ENCODE measurements at places on chromosomes 6 and 20. TPM values are rescaled to one million over a fixed set of nuclear protein-coding genes. Genes with fewer than 3 reads are reported as not detected.

DNA sequence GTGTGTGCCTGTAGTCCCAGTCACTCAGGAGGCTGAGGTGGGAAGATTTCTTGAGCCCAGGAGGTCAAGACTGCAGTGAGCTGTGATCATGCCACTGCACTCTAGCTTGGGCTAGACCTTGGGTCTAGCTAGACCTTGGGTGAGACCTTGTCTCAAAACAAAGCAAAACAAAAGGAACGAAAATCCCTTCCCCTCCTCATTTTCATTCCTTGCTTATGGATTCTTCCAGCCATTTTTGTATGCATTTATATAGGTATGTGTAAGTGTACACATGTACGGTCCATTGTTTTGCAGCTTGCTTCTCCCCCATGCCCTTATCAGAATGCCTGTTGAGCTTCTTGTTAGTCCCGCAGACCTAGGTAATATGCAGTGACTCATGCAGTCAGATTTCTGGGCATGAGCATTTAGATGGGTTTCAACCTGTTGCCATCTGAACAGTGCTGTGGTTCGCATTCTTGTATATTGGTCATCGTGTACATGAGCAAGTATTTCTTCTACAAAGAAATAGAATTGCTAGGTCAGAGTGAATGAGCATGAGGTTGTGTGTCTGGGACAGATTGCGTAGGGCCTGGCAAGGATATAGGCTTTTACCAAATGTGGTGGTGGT lies 73.2 kb downstream of the ATRN start:
- DNase-seq = peak; percentile 46

DNA sequence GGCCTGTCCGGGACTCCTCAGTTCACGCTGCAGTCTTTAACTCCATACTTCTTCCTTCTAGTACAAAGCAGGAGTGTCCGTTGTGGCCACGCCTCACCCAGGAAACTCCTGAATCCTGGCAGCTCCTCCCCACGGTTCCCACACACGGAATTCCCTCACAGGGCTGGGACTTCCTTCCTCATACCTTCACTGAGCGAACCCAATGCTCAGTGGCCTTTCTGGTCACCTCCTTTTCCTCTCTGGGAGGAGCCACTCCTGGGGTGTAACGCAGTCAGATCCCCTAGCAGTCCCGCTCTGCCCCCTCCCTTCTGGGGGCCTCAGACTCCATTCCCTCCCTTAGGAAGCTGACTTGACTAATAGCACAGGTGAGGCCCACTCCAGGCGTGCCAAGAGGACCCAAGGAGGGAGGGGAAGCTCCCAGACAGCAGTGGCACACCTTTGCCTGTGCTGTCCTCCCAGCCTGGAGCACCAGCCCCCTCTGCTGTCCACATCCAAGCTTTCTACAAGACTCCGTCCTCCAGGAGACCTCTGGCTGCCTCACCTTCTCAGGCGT lies at the start of gene SLC52A3:
Gene SLC52A3 (minus strand): TSS at position 75 of the 553 bp plus-strand sequence. CDS start 2,726 bp downstream, outside the sequence.
- no peak for DNase-seq

DNA sequence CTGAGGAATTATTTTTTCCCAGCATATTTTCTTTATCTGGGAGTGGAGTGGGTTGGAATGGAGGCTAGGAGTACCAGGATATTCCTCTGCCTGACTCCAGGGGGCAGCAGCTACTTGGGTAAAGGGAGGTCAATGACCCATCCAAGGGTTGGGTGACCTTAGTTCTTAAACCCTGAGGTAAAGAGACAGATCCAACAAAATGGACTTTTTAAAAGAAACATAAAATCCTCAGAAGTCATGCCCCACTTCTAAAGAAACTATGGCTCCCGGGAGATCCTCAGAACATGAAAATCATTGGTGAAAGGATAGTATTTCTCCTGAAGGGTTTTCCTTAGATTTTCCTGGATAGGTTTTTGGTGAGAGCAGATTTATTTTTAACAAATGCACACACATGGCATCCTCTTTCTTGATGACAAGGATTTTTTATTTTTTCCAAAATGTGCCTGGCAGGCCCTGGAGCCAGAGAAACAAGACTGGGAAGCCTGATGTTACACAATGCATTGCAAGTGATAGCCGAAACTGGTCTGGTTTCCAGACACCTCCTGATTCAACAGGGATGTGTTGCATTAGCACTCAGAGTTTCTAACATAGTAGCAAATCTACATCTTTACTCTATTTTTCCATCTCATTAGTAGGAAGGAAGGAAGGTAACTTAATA lies 240.9 kb upstream of the BTBD3 start:
- peak; percentile 64 for DNase-seq

The CNR1 gene
- total RNA-seq = not detected

The JAG1 gene
- total RNA-seq = 39.2 TPM

GRCh38 chr20:10603971-10604864 lies 69.6 kb downstream of the JAG1 start:
- peak; percentile 89 for DNase-seq

- no peak for DNase-seq
Observed at GRCh38 chr6:252775-253535, 39.3 kb upstream of the DUSP22 start.

DNA sequence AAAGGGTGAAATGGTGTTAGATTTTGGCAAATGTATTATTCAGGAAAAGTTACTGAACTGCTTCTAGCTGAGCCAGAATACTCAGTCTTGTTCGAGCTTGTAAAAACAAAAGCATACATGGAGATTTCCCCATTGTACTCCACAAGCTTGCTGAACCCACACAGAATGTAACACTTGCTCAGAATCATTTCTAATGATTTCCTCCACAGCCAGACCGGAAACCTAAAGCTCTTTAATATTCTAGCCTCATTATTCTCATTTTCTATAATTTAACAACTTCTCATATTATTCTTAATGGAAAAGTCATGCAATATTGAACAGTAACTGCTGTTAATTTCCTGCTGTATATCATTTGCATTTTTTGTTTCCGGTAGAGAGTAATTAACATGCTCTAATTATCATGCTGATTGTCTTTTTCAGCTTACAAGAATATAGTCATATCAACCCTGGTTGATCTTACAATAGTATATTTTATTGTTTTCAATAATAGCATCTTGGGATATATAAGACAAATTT lies 1387.5 kb upstream of the EYS start:
- no peak for DNase-seq

The RNF5 gene
- total RNA-seq = 13.2 TPM

GRCh38 chr20:16271450-16271849 lies 301.8 kb downstream of the KIF16B start:
- DNase-seq = no peak

GRCh38 chr6:111517965-111518364 lies 34.9 kb upstream of the REV3L start:
- DNase-seq = no peak

GRCh38 chr6:117227245-117227962 lies 38.0 kb upstream of the VGLL2 start:
- DNase-seq = no peak

The ATP6V1G2 gene
- total RNA-seq = 3.8 TPM

The KLC4 gene
- 15.3 TPM for total RNA-seq

The ZSWIM3 gene
- 4.3 TPM for total RNA-seq

The FLRT3 gene
- total RNA-seq = 0.54 TPM
